H4 (cell line): ENCODE measurements at places on chromosomes 7 and 10. TPM values are rescaled to one million over a fixed set of nuclear protein-coding genes. Genes with fewer than 3 reads are reported as not detected.

GIMAP8 gene
- total RNA-seq, result not detected in 2 replicates

GNGT1 gene
- total RNA-seq, result not detected in 2 replicates

PSD gene
- total RNA-seq, result 0.06 TPM in 1 of 2 replicates, not detected in the other

GRCh38 chr10:133336577-133337369, at the start of gene CALY:
TSS of gene CALY (minus strand) at chr10:133336896. CDS start at chr10:133328989, 7,907 bp downstream.
- no peak for DNase-seq

- no peak for DNase-seq
Observed at GRCh38 chr7:108245523-108246226, 115.5 kb upstream of the LAMB4 start.

GRCh38 chr7:40883826-40884225, 749.0 kb downstream of the SUGCT start:
- no peak for DNase-seq

- no peak for DNase-seq
Observed at GRCh38 chr7:37918526-37918925, 1.9 kb upstream of the SFRP4 start.

DNA sequence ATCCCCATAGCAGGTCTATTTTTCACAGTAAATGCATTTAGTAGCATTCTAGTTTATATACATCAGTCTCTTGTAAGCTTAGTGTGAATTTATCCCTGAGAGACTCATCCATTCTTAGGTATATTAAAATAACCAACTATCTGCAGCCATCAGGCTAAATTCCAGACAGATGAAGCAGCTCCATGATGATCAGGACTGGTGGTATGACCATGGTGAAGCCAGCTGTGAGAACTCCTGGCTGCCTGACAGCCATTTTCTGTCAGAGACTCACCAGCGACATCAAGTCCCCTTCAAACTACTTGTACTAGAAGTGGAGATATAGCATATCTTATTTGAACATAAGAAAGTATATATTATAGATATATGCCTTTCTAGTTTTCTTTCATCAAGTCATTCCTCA, 70.3 kb upstream of the GSDME start:
- no peak for DNase-seq
